ENCODE measurements at places on chromosomes 2 and 18.

DNA sequence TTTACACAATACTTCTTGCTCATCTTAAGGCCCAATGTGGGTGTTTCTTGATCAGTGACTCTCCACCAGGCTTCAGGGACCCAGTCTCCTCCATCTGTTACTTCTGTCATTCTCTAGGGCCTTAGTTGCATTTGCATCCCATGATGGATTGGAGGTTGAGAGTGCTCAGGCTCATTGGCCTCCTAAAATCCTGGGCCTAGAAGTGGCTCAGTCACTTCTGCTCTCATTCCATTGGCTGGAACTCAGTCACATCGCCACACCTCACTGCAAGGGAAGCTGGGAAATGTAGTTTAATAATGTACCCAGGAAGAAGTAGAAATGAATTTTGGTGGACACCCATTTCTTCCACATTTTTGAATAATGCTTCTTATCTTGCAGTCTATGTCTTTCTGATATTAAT, 223.5 kb downstream of the HRH4 start:
- peak; percentile 74 for DNase-seq

DNA sequence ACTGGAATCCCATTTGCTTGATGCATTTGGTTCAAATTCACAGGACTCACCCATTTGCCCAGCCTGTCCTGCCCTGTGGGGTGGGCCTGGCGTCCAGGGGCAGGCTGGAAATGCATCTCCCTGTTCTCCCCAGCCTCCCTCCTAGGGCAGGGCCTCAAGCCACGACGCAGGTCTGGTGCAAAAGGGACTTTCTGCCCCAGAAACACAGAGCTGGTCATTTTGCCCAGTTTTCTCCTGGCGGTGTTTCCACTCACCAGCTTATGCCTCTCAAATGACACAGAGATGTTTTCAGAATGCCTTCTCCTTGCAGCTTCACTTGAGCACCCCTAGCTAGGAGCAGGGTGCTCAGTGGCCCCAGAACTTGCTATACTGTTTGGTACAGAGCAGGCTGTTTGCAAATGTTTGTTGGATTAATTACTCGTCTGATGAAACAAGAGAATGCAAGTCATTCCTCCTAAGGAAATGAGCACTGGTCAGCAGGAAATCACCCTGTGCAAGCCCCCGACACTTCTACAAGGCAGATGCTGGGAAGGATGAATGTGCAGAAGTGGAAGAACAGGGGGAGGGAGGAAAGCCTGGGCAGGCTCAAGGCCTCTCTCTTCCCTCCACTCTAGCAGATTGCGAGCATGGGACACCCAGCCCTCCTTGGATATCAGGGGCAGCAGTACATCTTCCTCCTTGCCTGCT, 164.3 kb upstream of the APCDD1 start:
- no peak for DNase-seq

DNA sequence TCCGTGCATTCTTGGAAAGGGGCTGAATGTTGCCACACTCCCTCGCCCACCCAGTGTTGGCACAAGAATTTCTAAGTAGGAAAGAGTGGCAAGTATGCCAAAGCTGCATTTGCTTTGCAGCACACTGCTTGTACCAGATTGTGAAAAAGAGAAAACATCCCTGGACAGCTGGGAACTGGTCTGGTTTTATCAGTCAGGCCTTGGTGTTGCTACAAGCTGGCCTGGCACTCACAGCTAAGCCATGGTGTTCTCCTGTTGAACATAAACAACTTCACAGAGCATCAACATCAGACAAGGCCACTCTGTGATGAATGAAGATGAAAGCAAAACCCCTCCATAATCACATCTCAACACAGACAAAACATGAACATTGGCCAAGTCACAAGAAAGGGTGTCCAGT, 4.2 kb upstream of the TRABD2A start:
- no peak for DNase-seq

GRCh38 chr2:129891341-129892320, 87.8 kb upstream of the RAB6C start:
- no peak for DNase-seq

DNA sequence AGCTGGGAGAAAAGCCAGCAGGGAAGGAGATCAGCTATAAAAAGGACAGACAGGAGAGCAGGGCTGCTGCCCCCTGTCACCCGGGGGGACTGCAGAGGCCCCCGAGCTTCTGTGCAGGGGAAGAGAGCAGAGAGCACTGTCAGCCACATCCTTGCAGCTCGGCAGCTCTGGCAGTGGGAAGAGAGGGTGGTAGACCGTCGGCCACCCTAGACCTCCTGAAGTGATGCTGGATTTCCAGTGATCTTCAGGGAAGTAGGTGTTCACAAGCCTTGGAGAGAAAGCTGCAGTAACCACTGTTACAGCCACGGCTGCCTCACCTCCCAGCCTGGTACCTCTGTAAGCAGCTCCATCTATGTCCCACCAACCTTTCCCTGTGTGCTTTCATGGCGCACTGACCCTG, 134.9 kb downstream of the TFCP2L1 start:
- no peak for DNase-seq

DNA sequence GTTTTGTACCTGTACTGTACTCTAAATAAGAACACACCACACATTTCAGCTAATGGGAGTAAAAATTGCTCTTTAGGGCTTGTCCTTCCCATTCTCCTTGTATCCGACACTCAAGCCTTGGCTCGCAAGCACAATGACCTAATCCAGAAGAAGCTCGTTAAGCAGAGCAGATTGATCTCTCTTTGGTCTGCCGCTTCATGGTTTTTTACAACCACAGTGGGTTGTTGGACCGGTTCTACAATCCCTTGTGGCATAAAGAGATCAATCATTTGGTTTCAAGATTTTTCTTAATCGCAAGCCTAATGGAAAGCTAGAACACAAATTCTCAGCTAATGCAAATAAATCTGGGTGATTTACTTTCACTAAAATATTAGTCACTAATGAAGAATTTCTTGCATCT, 662.1 kb downstream of the LRP1B start:
- no peak for DNase-seq

DNA sequence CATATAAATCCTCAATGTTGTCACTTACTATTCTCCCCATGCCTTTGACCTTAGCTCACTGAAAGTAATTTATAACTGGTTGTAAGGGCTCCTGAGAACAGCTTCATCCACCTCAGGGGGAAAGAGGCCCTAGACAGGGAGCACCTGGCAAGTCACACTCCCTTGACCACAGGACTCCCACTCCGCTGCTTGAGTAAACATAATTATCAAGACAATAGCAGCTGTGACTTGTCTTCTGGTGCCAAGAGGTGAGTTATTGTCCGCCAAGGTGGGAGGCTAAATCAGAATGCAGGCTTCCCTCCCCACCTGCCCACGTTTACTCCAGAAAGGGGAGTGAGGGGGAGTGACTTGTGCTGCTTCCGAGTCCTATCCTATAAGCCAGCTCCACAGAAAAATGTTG, 230.6 kb upstream of the LRATD1 start:
- no peak for DNase-seq

GRCh38 chr2:63977904-63978303, 41.3 kb downstream of the VPS54 start:
- DNase-seq, result no peak

GRCh38 chr18:48757906-48758305, 192.9 kb downstream of the SMAD7 start:
- no peak for DNase-seq

- DNase-seq, result no peak
Measured at GRCh38 chr2:214489702-214490101, 78.8 kb downstream of the VWC2L start.

DNA sequence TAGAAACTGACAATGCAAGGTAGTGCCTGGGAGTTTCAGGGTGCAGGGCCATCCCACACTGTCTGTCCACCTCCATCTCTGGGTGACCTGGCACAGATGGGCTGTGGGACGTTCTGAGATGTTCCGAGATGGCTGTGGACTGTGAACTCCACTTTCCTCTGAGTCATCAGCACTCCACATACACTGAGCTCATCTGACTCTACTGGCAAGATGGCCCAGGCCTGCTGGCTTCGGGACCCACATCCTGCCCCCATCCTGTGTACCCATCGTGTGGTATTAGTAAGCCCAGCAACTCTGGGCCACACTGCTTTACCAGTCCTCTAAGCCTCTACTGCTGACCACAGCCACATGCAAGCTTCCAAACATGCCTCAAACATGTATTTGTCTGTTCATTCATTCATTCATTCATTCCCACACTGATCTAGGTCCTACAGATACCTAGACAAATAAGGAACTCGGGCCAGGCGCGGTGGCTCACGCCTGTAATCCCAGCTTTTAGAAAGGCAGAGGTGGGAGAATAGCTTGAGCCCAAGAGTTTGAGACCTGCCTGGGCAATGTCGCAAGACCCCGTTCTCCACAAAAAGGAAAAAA, 124.8 kb upstream of the CXCR4 start:
- DNase-seq, result no peak

- no peak for DNase-seq
Measured at GRCh38 chr2:65325066-65325465, 97.4 kb downstream of the ACTR2 start.

DNA sequence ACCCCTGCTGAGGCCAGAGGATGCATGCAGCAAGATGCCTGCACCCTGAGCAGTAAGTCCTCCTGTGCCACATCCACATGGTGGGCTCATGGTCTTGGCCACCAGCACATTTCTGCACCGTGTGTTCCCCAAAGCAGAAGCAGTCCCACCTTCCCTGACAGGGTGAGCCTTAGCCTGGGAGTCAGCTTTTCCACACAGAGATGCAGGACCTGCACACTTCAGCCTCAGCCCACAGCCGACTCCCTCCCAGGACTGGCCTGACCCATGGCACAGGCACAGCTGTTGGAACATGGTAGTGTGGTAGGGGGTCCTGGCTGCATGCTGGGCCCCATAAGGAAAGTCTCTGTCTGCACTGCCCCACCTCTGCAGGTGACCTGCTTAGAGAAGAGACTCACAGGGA, 5.0 kb downstream of the SNED1 start:
- no peak for DNase-seq

GRCh38 chr2:240821429-240821778, 1.4 kb upstream of the KIF1A start:
- DNase-seq, result no peak

GRCh38 chr2:5387406-5387805, 304.8 kb upstream of the SOX11 start:
- no peak for DNase-seq

DNA sequence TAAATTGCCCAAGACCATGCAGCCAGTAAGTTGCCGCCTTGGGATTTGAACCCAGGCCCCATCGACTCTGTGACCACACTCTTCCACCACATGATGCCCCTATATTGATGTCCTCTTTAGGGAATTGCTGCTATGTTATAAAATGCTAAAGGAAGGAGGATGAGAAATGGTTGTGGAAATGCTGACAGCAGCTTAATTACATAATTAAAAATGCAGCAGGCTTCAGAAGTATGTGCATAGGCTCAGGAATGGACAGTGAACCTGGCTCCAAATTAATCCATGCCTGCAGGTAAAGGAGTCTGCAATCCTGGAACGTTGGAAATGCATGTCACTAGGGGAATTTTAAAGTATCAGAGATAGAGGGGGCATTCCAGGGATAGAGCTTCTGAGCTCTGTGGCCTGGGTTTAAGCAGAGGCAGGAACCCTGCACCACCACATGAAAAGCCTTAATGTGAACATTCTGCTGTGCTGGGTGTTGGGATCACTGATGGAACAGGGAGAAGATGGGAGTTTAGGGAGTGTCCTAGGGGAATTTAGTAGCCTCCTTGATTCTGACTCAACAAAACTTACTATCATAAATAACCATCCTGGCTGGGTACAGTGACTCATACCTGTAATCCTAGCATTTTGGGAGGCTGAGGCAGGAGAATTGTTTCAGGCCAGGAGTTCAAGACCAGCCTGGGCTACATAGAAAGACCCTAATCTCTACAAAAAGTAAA, 76.1 kb upstream of the CCDC85A start:
- DNase-seq, result no peak

GRCh38 chr2:234985608-234986245, 33.9 kb downstream of the SH3BP4 start:
- no peak for DNase-seq

GRCh38 chr2:21822505-21822904, 698.7 kb downstream of the TDRD15 start:
- DNase-seq, result no peak

GRCh38 chr2:134258684-134259388, 5.0 kb downstream of the MGAT5 start:
- DNase-seq, result no peak

DNA sequence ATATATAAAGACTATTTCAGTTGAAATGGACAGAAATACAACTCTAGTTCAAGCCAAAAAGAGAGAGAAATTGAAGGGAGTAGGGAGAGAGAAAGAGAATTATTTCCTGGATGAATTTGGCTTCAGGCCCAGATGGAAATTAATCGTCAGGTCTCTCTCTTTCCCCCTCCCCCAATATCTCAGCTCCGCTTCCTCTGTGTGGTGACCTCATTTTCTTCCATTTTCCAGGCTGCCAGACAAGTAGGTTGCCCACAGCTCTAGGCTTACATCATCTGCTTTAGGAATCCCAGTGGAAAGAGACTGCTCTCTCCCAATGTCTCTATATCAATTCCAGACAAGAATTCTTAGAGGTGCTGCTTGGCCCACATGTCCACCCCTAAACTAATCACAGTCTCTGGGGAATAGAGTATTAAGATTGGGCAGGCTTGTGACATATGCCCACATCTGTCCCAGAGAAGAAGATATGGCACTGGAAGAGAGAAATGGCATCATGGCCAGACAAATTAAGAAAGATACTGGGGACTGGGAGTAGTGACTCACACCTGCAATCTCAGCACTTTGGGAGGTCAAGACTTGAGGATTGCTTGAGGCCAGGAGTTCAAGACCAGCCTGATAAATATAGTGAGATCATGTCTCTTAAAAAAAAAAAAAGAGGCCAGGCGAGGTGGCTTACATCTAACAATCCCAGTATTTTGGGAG, 37.2 kb upstream of the CFAP36 start:
- no peak for DNase-seq

- DNase-seq, result no peak
Measured at GRCh38 chr2:118464046-118464445, 375.8 kb downstream of the INSIG2 start.

GRCh38 chr2:150479075-150479915, 8.2 kb downstream of the RND3 start:
- DNase-seq, result no peak

- no peak for DNase-seq
Measured at GRCh38 chr2:49913025-49913424, 758.7 kb upstream of the FSHR start.

Measured in Karpas-422 (cell line).